Body of pancreas (tissue), 4 donors: ENCODE measurements at places on chromosomes 11 and 22. TPM values are rescaled to one million over a fixed set of nuclear protein-coding genes. Genes with fewer than 3 reads are reported as not detected.

Gene TSGA10IP
- not detected for total RNA-seq

GRCh38 chr22:45598596-45599217 lies 72.9 kb upstream of the ATXN10 start:
- H3K36me3 ChIP-seq: no peaks in the 10 kb centered on the region
- H3K4me1 ChIP-seq: peaks cover 57% of the 10 kb centered on the region
- no peak overlapping the region for H3K4me3 ChIP-seq
- H3K27ac ChIP-seq: peak overlapping the region; percentile 80

DNA sequence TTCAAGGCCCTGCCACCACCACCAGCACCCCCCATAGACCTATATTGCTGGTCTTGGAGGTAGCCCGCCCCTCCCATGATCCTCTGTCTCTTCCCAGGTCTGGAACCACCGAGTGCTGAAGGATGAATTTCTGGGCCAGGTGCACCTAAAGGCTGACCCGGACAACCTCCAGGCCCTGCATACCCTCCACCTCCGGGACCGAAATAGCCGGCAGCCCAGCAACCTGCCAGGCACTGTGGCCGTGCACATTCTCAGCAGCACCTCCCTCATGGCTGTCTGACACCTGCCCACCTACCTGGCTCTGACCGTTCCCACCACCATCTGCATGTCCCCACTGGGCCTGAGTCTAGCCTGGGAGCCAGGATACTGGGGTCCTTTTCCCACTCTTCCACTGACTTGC lies 4.5 kb upstream of the MYO7A start:
- no peaks in the 10 kb centered on the region for H3K36me3 ChIP-seq
- peaks cover 20% of the 10 kb centered on the region for H3K4me1 ChIP-seq
- no peaks in the 10 kb centered on the region for H3K27me3 ChIP-seq
- H3K4me3 ChIP-seq: no peak overlapping the region

- H3K4me3 ChIP-seq: no peak overlapping the region
- no peaks in the 10 kb centered on the region for H3K27me3 ChIP-seq
- no peak for DNase-seq
- H3K36me3 ChIP-seq: no peaks in the 10 kb centered on the region
- H3K4me1 ChIP-seq: no peaks in the 10 kb centered on the region
These were observed 274.8 kb downstream of the CTTN start for GRCh38 chr11:70672991-70673653.

DNA sequence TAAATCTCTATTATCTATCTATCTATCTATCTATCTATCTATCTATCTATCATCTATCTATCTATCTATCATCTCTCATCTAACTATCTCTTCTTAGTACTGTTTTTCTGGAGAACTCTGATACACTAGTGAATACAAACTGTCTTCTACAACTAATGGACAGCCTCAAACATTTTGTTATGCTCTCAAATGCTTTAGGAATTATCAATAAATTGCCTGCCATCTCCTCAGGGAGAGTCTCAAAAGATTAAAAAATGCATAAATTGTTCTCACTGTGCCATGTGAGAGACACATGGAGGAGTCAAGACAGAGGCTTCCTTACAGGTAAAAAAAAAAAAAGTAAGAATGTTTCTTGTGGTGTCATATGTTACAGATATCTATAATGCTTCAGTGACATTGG lies at the start of gene OR8K3:
OR8K3 (plus strand) TSS at position 301 of the 400 bp plus-strand sequence. CDS start 3,163 bp downstream, outside the sequence.
- no peak within 1 kb of the TSS for H3K4me3 ChIP-seq
- H3K27ac ChIP-seq: no peak within 1 kb of the TSS
- H3K36me3 ChIP-seq: no peaks in the 10 kb centered on the region
- no peaks in the 10 kb centered on the region for H3K4me1 ChIP-seq
- H3K27me3 ChIP-seq: no peaks in the 10 kb centered on the region
- no peak for DNase-seq

Gene KRTAP5-2
- not detected for total RNA-seq

DNA sequence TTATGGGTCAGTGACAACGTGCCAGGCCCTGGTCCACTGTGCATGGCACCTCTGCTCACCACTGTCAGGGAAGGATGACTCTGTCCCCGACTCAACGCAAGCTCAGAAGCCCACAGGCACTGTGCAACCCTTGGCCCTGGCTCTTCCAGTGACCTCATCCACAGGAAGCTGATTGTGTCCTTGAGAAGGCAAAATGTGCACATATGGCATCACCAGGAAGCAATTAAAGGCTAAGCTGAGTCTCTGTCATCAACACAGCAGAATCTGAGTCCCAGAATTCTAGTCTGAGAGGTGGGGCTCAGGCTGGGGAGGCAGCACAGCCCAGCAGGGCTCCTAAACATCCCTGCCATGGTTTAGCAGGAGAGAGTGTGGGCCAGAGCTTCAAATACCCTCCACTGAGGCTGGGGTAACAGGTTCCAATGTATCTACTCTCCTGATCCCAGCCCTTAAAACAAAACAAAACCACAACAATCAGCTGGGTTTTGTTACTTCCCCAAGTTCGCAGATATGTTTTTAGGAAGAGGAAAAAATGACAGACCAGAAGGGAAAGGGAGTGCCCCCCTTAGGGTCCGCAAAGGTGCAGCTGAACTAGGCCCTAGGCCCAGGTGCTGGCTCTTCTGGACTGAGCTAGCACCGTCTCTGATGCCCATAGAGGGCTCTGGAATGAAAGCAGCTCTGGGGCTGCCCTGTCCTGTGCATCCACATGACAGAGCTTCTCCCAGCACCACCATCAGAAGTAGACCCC lies 33.5 kb upstream of the GNAZ start:
- H3K27ac ChIP-seq: no peak overlapping the region
- H3K36me3 ChIP-seq: no peaks in the 10 kb centered on the region
- DNase-seq: no peak
- H3K4me1 ChIP-seq: no peaks in the 10 kb centered on the region
- H3K27me3 ChIP-seq: no peaks in the 10 kb centered on the region

GRCh38 chr22:36923131-36923788 lies 9.8 kb downstream of the CSF2RB start:
- no peaks in the 10 kb centered on the region for H3K36me3 ChIP-seq
- no peaks in the 10 kb centered on the region for H3K4me1 ChIP-seq
- H3K4me3 ChIP-seq: no peak overlapping the region
- no peak overlapping the region for H3K27ac ChIP-seq

- no peak overlapping the region for H3K4me3 ChIP-seq
- H3K27ac ChIP-seq: no peak overlapping the region
- H3K27me3 ChIP-seq: no peaks in the 10 kb centered on the region
- no peaks in the 10 kb centered on the region for H3K4me1 ChIP-seq
- no peak for DNase-seq
- no peaks in the 10 kb centered on the region for H3K36me3 ChIP-seq
These were observed 39.8 kb upstream of the SPTBN2 start for GRCh38 chr11:66768818-66769217.

- DNase-seq: no peak
- no peaks in the 10 kb centered on the region for H3K27me3 ChIP-seq
- no peaks in the 10 kb centered on the region for H3K36me3 ChIP-seq
- no peak overlapping the region for H3K27ac ChIP-seq
These were observed 3.7 kb downstream of the CST6 start for GRCh38 chr11:66015454-66015881.

DNA sequence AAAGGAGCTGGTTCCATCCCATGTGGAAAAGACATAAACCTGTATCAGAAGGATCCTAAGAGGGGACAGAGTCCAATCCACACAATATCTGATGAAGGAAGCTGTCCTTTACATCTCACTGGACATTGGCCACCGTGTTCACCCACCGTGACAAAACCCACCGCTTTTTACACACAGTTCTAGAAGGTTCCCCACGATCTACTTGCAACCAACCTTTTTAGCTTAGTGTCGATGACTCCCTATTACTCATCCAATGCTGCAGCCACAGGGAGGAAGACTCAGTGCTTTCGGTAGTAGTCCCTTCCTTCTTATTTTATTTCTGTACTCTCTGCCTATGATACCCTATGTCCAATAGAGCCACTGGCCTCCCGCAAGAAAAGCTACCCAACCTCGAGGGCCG lies 65.4 kb downstream of the MAPK1 start:
- peaks cover 12% of the 10 kb centered on the region for H3K4me1 ChIP-seq
- peaks cover 7% of the 10 kb centered on the region for H3K36me3 ChIP-seq
- DNase-seq: no peak
- no peaks in the 10 kb centered on the region for H3K27me3 ChIP-seq
- H3K4me3 ChIP-seq: no peak overlapping the region
- H3K27ac ChIP-seq: no peak overlapping the region

DNA sequence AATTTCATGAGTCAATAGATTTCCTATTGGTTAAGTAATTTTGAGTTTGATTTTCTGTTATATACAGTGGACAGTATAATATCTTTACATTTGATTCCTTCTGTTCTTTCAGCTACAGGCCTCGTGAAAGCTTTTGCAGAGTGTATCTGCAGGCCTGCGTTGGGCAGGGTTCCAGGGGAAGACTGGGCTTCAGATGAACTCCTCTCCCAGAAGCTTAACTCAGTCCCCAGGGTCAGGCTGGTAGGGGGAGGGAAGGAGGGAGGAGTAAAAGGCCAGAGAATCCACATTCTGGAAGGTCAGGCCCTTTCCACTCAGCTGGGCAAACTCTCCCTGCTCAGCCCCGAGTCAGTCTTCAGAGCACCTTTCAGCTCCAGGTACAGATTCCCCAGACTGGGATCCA lies 100.4 kb upstream of the NECTIN1 start:
- DNase-seq: no peak
- H3K27ac ChIP-seq: no peak overlapping the region
- no peak overlapping the region for H3K4me3 ChIP-seq

Gene RIBC2
- total RNA-seq: not detected

DNA sequence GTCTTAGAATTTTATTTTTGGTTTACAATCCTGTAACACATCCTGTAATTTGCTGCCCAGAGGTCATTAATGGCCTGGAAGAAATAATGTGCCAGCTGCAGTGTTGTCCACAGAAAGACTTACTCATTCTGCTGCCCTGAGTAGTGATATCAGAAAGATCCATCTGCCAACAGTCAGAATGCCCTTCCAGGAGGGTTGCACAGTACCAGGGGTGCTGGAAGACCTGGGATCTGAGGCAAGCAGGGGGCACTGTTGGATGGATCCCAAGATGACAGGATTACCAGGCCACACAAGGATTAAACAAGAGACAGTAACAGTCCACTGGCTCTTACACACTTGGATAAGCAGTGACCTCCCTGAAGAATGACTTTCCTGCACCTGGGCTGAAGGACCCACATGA lies 93.8 kb upstream of the TOP3B start:
- no peak for DNase-seq
- no peaks in the 10 kb centered on the region for H3K27me3 ChIP-seq
- H3K4me1 ChIP-seq: no peaks in the 10 kb centered on the region
- H3K4me3 ChIP-seq: no peak overlapping the region
- H3K36me3 ChIP-seq: no peaks in the 10 kb centered on the region
- H3K27ac ChIP-seq: no peak overlapping the region

Gene ANKK1
- 1.3 TPM for total RNA-seq

DNA sequence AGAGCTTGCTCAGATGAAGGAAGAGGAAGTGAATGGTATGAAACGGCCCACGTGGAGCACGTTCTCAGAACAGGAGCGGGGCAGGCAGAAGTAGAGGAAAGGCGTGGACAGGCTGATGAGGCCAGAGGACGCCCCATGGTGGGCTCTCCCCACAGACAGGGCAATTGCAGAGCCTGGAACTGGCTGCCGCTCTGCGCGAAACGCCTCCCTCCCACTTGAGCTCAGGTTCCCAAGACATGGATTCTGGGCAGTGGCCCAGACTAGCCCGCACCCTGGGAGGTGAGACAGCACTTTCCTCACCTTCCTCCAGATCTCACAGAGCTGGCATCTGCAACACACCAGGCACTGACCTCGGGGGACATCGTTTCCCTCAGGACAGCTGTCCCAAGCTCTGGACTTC lies 117.6 kb downstream of the PHF21B start:
- no peak overlapping the region for H3K4me3 ChIP-seq
- no peaks in the 10 kb centered on the region for H3K27me3 ChIP-seq
- H3K27ac ChIP-seq: no peak overlapping the region
- no peak for DNase-seq

GRCh38 chr22:24153353-24153752 lies 27.9 kb upstream of the SUSD2 start:
- no peak overlapping the region for H3K4me3 ChIP-seq
- no peak overlapping the region for H3K27ac ChIP-seq
- no peaks in the 10 kb centered on the region for H3K27me3 ChIP-seq
- peaks cover 30% of the 10 kb centered on the region for H3K4me1 ChIP-seq
- no peaks in the 10 kb centered on the region for H3K36me3 ChIP-seq

- H3K27me3 ChIP-seq: no peaks in the 10 kb centered on the region
- no peaks in the 10 kb centered on the region for H3K4me1 ChIP-seq
- DNase-seq: no peak
- no peak overlapping the region for H3K27ac ChIP-seq
These were observed 24.3 kb upstream of the OR5B12 start for GRCh38 chr11:58466293-58466692.

Gene INPP5J
- 16.1 TPM for total RNA-seq

GRCh38 chr11:698493-699115 lies 3.0 kb downstream of the TMEM80 start:
- peaks cover 45% of the 10 kb centered on the region for H3K4me1 ChIP-seq
- DNase-seq: no peak
- no peaks in the 10 kb centered on the region for H3K27me3 ChIP-seq

- H3K27me3 ChIP-seq: no peaks in the 10 kb centered on the region
- no peak for DNase-seq
These were observed 21.8 kb upstream of the TMEM86A start for GRCh38 chr11:18676803-18677202.
